ENCODE measurements at places on chromosomes 16 and 17. TPM values are rescaled to one million over a fixed set of nuclear protein-coding genes. Genes with fewer than 3 reads are reported as not detected.

GRCh38 chr17:4195306-4195705, 52.3 kb downstream of the CYB5D2 start:
- peak; percentile 82 for DNase-seq

- no peak for DNase-seq
These were observed 7.8 kb downstream of the PLXDC1 start for GRCh38 chr17:39143552-39144093.

DNA sequence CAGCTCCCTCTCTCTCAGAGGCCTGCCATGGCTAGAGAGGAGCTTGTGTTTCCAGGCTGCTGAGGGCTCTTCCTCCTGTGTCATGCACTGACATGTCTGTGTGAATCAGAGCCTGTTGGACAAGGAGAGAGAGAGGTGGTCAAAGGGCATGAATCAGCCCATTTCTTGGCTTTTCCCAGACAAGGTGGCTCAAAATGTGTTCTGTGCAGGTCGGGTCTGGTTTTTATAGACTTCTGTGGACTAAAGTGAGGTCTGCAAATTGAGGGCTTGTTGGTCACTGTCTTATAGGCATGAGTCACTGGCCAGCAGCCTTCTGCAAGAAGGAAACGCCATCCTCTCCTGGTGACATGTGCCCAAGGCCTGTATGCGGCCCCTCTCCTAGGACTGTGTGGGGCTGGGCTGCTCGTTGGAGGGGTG, 97.9 kb downstream of the FOXL1 start:
- DNase-seq = peak; percentile 80

DNA sequence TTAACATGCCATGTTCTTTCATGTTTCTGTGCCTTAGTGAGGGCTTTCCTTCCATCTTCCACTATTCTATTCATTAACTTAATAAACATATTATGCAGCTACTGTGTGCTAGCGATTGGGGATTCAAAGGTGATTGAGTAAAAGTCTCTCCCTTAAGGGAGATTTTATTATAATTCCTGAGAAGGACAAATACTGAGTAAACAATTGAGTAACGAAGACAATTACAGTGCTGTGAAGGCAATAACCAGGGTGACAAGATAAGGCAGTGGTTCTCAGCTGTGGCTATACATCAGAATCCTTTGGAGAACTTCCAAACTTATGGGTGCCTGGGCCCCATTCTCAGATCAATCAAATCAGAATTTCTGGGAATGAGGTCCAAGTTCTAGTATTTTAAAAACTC, 353.3 kb downstream of the CA10 start:
- DNase-seq = no peak

GRCh38 chr17:7613769-7614424, 800 bp downstream of the FXR2 start:
- DNase-seq = peak; percentile 50

- peak; percentile 8 for DNase-seq
These were observed 29.6 kb upstream of the MAP3K14 start for GRCh38 chr17:45346216-45347015.

DNA sequence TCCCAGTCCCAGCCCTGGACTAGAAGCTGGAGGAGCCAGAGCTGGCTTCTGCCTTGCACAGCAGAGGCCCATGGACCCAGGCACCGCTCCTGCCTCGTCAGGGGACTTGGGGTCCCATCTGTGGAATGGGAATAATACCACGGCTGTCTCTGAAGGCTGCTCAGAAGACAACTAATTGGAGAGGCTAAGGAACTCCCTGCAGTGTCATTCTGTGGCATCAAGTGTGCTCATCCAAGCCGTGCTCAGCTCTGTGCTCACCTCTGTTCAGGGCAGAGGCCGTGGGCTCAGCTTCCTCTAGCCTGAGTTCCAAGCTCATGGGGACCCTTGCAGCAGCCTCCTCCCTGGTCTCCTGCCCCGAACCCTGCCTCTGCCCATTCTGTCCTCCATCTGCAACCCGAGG, 31.8 kb downstream of the BEAN1 start:
- no peak for DNase-seq

- DNase-seq = no peak
These were observed 2.3 kb downstream of the RBFOX1 start for GRCh38 chr16:7334801-7335560.

DNA sequence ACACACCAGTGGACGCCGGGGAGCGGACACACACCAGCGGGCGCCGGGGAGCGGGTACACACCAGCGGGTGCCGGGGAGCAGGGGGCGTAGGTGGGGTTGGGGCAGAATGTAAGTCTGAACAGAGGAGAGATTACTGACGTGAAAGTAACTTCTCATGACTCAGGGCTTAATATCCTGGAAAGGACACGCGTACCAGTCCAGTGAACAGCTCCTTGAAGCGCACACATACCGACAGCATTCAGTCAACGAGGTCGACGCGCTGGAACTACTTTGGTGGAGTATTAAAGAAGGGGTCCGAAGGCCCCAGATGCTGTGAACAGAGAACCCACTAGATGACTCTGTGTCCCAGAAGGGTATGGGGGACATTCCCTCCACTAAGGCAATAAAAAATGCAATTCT, 129.6 kb downstream of the ENGASE start:
- no peak for DNase-seq

DNA sequence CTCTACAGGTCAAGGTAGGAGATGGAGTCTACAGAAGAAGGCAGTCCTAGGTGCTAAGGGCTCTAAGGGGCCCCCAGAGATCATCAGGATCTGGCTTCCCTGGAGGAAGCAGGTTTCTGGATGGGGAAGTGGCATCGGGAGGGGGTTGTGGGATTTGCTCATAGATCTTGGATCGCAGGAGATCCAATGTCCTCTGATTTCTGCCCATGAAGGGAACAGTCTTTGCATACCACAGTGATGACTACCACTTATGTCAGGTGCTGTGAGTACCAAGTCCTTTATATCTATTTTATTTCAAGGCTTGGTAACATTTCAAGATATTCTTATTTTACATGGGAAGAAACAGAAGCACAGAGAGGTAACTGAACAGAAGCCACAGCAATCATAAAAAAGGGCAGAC, 164.0 kb downstream of the RGS9 start:
- no peak for DNase-seq

DNA sequence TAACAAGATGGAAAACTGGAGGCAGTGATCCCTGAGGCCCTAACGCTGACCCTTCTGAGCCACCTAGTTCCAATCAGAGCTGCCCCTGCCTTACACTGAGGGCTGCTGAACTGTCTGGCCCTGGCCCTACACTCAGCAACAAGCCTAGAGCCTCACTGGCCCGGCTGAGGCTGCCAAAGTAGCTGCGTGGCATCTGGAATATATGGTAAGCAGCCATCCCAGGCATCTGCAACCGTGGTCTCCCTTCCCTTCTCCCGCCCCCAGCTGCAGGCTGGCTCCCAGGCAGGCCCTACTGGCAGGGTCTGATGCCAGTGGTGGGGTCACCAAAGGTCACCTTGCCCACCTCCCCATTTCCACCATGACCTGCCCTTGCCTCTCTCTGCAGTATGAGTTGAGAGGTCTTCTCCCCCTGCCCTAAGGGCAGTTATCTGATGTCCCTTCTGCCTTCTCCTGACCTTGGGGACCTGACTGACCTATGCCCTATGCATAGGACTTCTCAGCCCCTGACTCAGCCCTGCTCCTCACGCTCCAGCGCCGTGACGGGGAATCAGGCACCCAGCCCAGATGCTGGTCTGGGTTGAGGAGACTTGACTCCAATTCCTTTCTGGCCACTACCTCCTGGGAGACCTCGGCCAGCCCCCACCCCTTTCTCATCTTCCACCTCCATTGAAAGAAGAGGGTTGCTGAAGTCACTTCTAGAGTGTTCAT, 45.3 kb downstream of the CPNE2 start:
- DNase-seq = no peak

Gene HOXB1
- polyA plus RNA-seq = not detected

Gene CAPNS2
- 0.09 TPM for polyA plus RNA-seq

Gene MPP2
- polyA plus RNA-seq = 3.8 TPM
